NCI-H1930 (cell line): ENCODE measurements at places on chromosomes 11 and 22.

GRCh38 chr22:31081963-31082605, 966 bp downstream of the SMTN start:
- DNase-seq = no peak

- DNase-seq = no peak
Measured at GRCh38 chr22:49372111-49372529, 455.6 kb downstream of the BRD1 start.

GRCh38 chr11:75135021-75135650, 15.8 kb upstream of the SLCO2B1 start:
- DNase-seq = no peak

DNA sequence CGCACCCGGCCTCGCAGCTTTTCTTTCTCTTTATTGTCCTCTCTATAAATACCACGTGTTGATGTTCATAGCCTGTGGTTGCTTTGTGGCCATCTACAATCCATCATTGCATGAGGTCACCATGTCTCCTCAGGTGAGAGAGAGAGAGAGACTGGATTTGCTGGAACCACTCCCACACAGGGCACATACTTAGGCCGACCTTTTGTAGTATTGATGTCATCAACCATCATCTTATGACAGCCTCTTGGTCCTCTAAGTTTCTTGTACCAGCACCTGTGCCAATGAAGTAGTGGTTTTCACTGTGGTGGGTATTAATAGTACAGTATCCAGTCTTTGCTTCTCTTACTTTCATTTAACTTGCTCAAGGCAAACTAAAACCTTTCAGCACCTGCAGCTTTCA, 22.8 kb upstream of the P2RY6 start:
- no peak for DNase-seq

DNA sequence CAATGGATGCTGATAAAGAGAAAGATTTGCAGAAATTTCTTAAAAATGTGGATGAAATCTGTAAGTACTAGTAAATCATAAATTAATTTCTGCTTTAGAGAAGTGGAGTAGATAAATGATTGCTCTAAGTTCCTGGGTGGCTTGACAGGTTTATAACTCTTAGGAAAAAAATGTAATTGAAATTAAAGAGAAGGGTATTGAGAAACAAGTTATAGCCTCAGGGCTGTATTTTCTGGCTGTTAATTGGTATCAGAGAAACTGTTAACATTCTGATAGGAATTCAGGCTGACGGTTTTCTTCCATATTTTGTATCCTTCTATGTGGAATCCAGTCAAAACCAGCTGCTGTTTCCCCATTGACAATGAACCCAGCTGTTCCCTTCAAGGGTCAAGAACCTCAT, 1.9 kb downstream of the TTC12 start:
- no peak for DNase-seq

DNA sequence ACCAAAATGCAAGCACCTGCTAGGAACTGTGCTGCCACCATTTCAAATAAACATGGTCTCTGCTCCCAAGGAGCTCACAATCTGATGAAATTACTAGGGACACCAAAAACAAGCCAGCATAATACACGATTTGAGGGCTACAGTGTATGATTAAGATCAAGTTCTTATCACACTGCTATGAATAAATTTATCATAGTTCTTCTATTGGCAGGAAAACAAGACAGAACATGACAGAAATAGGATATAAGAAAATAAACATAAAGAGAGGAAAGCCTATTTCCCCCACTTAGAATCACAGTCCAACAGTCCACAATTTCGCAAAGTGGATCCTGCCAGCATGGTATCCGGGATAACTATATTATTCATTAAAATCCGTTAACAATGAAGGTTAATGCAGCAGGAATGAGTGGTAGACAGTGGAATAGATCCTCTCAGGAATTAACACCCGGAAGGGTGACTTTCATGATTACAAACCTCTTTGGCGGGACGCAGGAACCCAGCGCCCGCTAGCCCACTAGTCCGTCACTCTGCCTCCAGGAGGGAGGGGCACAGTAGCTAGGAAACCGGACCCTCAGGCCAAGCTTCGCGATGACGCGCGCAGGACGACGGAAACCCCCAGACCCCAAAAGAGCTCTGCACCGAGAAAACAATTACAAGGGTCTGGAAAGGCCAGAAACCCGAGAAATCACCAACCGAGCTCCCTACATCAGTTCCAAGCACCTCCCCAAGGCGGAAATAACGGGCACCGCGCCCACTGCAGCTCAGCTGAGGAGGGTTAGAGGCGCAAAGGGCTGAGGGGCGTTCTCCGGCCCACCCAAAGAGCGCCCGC, 607 bp downstream of the CCDC82 start:
- peak; percentile 44 for DNase-seq

GRCh38 chr11:56659755-56660154, 3.7 kb upstream of the OR5AR1 start:
- DNase-seq = no peak

- no peak for DNase-seq
Measured at GRCh38 chr11:75345455-75346160, 5.9 kb downstream of the ARRB1 start.

- no peak for DNase-seq
Measured at GRCh38 chr22:40385036-40385782, 14.8 kb downstream of the SGSM3 start.

- DNase-seq = no peak
Measured at GRCh38 chr11:79371152-79371551, 69.7 kb downstream of the TENM4 start.

DNA sequence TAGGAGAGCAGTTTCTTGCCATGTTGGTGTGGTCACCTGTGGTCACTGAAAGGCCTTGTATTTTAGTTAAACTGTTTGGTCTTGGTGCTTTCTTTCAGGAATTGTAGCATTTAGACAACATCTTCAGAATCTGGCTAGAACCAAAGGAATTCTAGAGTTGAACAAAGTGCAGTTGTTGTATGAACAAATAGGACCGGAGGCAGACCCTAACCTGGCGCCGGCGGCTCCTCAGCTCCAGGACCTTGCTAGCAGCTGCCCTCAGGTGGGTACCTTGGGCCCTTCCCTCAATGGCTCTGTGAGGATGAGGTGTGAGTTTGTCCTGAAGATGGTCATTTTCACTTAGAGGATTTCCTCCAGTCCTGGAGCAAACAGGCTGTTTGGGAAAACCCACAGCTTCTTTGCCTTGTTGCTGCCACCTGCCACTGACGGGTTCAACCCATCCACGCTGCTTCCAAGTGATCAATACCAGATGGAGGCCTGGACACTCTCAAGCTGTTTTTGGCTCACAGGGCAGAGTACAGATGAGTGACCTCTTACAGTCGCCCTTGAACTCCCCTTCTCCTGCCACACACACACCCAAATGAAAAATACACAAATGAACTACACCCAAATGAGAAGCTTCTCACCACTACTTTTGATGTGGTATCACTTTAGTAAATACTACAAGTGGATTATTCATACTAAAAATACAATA, 45.2 kb downstream of the PPP2R1B start:
- no peak for DNase-seq

DNA sequence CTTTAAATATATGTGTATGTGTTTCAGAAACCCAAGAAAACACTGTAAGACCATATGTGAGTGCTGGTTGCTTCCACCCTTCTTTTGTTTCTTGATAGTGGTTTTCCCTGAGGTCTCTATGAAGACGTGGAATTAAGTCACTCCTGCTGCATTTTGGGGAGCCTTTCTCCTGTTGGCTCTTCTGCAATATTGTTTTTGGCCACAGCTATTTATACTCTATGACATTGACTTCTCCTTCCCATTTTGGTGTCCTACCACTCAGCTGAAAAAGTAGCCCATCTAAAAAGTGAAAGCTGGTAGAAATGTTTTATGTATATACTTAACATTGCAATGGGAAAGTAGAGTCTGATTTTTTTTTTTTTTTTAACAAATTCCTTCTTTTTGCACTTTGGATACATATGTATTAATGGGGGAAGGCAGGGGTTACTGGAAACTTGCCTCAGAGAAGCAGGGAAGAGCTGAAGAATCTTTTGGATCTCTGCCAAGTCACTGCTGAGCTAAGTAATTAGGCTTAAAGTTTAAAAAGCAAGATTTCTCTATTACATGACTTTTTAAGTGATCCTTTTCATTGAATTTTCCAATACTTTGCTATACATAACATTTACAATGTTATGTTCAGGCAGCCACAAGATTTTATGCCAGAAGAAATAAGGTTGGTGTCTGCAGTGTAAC, 1.8 kb downstream of the TTC17 start:
- no peak for DNase-seq

DNA sequence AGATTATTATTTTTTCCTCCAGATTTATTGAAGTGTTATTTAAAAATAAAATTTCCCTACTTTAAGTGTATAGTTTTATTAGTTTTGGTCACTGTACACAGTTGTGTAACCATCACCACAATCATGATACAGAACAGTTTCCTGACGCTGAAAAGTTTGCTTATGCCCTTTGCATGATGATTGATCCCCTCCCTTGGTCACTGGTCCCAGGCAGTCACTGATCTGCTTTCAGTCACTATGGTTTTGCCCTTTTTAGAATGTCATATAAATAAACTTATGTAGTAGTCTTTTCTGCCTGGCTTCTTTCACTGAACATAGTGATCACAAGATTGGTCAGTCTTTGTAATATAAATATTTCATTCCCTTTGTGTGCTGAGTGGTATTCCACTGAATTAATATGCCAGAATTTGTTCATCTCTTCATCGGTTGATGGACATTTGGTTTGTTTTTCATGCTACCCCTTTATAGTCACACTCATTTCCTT, 140.6 kb downstream of the SWAP70 start:
- DNase-seq = no peak

GRCh38 chr11:35165423-35166368, 26.7 kb downstream of the CD44 start:
- DNase-seq = no peak

GRCh38 chr11:129012880-129013279, 70.2 kb upstream of the TP53AIP1 start:
- DNase-seq = no peak

- peak; percentile 69 for DNase-seq
Measured at GRCh38 chr11:19474954-19475721, 234.4 kb upstream of the E2F8 start.

DNA sequence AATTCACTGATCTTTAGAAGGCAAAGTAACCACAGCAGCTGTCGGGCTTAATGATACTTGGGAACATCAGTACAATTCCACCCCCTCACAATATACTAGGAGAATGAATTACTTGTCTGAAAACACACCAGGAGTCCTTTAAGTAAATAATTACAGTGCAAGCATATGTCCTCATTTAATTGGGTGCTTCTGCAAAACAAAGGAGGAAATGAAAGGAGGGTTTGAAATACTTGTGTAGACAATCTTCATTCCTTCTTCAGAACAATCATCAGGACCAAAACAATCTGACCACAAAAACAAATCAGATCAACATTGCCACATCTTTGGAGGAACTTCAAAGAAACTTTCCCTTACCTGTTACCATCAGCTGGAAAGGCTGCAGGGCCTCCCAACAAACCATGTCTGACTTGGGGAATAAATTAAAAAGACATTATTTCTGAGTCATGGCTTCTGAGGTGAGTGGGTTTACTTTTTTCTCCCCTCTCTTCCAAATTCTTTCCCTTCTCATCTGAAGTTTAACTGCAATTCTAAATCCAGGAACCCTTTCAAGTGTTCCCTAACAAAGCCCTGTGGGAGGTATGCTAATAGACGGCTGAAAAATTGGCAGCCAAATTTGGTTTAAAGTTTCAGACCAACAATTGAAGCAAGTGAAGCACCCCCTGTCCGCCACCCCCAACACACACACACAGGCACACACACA, 12.5 kb upstream of the CCDC117 start:
- peak; percentile 12 for DNase-seq

DNA sequence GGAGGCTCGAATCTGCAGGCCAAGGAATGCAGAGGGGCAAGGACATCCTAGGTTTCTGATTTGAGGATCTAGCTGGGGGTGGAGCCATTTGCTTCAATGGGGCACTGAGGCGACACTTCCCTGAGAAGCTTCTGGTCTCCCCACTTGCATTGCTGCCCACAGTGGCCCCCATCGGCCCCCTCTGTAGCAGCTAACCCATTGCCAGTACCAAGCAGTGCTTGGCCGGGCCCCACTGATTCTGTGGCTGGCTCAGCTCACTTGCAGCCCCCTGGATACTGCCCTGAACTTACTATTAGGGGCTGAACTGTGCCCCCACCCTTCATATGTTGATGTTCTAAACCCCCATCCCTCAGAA, 42.9 kb upstream of the SHISAL1 start:
- DNase-seq = no peak

DNA sequence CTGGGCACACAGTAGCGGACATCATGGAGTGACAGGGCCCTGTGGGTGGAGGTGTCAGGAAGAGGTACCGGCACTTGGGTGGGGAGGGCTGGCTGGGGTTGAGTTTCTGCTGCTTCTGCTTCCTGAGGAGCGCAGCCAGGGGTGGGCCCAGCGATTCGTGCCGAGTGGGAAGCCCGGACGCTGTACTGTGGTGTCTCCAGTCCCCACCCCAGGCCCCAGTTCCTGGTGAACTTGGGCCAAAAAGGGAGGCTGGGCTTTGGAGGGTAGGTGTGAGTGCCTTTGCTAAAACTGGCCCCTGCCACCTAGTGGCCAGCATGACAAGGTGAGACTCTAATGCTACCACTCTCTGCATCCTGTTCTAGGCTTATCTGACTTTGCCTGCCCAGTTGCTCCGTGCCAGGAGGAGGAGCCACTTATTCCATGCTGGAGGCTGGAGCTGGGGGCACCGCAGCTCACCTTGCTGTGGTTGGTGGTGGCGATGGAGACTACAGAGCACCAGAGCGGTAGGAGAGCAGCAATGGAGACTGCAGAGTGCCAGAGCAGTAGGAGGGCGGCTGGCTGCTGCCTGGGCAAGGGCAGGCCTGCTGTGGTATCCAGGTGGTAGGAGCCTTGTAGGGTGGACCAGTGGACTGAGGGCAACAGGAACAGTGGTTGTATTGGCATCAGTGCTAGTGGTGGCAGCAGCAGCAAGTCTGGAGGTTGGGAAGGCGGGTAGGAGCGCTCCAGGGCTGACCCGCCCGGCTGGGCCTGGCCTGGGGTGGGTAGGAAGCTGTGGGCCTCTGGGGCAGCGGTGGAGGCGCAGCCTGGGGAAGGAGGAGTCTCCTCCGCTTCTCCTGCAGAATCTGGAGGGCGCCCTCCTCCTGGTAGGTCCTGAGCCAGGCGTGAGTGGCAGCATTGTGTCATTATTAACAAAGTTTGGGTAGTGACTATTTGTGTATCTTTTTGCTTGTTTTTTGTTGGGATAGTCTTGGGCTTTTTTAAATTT, 2.2 kb upstream of the RFPL2 start:
- peak; percentile 9 for DNase-seq

- DNase-seq = no peak
Measured at GRCh38 chr11:131904756-131905155, 534.3 kb downstream of the NTM start.
